Kidney epithelial cell (primary cell): ENCODE measurements at places on chromosomes 3 and 15. TPM values are rescaled to one million over a fixed set of nuclear protein-coding genes. Genes with fewer than 3 reads are reported as not detected.

The TMEM266 gene
- total RNA-seq = 0.21 and 0.27 TPM in 2 replicates

DNA sequence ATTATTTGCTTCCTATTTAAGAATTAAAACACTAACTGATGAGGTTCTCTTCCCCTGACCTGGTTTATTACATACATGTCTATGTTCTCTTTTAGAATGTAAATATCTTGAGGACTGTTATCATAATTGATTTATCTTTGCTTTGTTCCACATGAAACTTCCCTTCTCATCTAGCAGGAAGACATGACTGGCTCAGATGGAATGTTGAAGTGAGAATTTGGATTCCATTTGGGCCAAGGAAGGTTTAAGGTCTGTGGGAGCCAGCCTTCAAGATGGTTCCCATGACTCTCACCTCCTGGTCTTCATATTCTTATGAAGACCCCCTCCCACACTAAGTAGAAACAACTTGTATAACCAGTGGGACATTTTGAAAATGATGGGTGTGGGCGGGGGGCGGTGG lies 222.2 kb upstream of the GADL1 start:
- no peak for DNase-seq

The CCR4 gene
- total RNA-seq = not detected in 2 replicates

- DNase-seq = no peak
These were observed 74.0 kb downstream of the CNTN4 start for GRCh38 chr3:2172561-2173171.

The PLCD1 gene
- 19.0 and 21.8 TPM in 2 replicates for total RNA-seq
